ENCODE measurements at places on chromosomes 11 and 22.

GRCh38 chr11:25057861-25058260 is 561.0 kb downstream of the LUZP2 start:
- no peak for DNase-seq

DNA sequence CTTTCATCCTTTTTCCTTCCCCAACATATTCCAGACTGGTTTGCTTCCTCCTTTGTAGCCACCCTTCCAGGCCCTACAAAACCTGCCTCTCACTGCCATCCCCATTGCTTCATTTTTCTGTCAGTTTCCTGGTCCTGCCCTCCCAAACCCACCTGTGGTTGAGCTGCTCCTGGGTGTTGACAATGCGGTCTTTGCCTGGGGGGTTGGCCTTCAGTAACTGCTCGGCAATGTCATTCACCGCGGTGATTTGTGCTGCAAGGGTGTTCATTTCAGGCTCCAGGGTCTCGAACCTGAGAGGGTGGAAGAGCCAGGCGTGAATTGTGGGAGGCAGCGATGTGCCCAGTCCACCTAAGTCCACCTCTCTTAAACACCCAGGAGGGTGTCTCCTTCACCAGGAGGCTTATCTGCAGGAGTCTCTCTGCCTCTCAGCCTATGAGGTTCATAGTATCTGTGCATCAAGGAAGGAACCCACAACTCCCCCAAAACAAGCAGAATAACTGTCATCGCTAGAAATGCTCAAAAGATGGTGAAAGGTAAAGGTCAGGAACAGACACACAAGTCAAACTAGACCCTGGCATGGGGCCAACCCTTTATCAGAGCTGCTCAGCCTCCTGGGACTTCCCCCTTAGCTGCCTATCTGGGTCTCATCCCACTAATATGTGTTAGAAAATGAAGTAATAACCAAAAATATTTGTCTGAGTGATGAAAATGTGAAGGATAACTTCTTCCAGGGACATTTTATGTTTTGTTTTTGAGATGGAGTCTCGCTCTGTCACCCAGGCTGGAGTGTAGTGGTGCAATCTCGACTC is 23.9 kb upstream of the RBM4B start:
- DNase-seq: no peak

DNA sequence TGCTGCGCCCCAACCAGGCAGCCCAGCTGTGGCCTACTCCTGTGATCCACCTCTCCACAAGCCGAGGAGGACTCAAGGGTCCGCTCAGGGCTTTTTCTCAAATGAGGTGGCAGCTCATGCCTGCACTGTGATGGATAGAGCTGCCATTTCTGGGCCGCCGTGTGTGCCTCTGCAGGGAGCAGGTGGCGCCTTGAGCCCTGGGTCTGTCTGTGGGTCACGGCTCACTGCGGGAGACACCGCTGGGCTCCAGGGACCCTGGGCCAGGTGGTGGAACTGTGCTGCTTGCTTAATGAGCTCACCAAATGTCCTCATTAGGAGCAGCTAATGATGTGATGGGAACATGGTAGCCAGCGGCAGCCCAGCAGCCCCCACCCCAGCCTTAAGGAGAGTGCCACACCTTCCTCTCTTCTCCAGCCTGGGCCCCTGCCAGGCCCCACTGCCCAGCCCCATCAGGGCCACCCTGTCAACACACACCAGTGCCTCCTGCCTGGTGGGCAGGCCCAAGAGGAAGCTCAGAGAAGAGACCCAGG is 50.8 kb downstream of the DHCR7 start:
- no peak for DNase-seq

DNA sequence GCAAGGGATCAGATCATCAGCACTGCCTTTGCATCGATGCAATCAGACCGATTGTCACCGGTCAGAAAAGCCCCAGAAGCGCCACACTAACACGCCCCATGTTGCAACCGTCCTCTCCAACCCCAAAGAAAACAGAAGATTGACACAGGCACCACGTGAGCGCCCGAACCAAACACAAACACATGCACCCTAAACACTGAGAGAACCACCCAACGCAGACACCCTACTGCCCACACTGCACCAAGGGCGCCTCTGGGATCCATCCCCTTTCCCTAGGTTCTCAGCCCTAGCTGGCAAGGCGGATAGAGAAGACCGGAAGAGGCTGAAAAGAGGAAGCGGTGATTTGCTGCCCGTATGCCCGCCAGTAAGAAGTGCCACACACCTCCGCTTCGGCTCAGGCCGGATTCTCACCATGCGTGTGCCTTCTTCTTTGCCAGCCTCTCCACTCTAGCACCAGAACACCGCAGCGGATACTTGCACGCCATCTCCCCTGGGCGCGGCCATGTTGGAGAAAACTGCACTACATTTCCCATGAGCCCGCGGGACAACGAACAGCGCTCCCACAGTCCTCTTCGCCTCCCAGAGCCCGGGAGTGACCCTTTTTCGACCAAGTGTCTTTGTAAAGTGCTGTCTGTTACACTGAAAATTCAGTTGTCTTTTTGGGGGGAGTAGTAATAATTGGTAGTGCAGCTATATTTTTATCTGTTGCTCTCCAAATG is at the start of gene ALKBH8:
TSS of gene ALKBH8 (minus strand) at position 517 of the 719 bp plus-strand sequence. CDS start 4,842 bp downstream, outside the sequence.
- DNase-seq: no peak

DNA sequence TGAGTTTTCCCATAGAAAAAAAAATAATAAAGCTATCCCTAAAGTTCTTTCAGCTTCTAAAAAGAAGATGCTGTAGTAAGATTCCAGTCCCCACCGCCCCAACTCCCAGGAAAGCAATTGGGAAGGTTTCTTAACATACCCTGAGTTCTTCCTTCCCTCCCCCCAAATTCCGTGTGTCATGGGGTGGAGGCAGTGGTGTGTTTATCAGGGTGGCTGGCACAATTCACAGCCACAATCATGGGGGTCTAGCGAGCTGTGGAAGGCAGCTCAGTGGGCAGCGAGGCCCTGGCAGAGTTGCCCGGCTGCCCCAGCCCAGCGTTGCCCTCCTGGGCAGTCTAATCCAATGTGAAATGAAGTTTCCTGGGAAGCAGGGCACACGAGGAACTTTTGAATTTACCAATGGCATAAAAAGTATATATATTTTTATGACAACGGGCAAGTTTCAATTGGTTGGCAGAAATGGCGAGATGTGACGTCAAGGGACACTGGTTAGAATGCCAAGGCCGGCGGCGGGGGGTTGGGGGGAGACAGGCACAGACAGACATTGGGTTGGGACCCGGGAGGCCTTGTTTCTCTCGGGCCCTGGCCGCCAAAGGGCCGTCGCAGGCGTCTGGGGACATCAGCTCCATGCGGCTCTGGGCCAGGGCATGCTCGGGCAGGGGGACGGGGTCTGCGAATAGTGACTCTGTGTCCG is 80.7 kb upstream of the PPARA start:
- no peak for DNase-seq

DNA sequence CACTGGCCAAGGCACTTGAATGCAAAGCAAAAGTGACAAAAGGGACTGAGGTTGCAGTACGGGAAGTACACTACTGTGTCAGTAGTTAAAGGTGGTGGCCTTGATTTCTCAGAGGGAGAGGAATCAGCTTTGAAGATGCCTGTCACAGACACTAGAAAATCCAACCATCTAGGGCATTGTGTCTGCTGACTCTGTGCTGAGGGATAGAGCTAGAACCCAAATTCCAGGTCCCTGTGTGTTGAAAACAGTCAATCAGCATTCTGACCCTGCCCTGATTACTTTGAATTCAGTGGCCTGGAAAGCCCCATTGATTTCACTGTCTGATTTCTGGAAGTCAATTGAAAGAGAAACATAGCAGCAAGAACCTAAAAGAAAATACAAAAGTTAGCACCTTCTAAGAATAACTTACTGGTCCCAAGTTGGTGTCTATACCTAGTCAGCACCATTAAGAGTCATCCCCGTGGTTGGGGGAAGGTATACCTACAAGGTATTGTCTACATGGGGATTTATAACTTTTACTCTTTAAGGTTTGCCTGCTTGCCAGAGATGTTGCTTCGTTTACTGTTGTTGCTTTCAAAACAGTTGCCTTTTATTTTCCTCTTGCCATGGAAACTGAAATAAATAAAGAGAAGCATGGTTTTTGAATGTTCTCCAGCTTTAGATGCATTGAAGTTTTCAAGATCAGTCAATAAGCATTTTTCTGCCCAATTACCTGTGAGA is 97.3 kb downstream of the PDHX start:
- DNase-seq: no peak

- DNase-seq: no peak
These were observed 19.5 kb downstream of the IL17REL start for GRCh38 chr22:49992921-49993648.

DNA sequence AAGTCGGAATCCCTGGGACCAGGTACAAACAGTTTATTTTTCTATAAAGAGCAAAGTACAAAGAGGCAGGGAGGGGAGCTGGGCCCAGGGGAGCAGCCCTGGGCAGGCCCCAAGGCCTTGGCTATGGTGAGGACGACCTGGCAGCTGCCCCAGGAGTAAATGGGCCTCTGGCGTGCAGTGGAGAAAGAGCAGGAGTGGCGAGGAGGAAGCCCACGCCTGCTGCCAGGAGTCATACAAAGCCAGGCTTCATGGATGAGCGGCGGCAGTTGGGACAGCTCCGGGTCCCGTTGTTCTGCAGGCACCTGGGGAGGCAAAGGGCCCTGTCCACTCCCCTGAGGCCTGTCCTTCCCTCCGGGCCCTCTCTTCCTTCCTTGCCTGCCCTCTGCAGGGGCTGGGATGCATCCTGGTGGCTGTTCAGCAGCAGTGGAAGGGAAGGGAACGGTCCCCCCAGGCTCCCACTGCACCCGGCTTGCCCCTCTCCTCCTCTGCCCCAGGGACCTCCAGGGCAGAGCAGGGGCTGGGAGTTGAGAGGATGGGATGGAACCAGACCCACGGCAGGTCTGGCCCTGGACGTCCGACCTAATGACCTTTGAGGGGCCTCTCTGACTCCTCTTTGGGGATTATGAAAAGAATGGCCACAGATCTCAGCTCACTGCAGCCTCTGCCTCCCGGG is 11.1 kb downstream of the RAPSN start:
- no peak for DNase-seq
